ENCODE measurements at places on chromosomes 5 and 9. TPM values are rescaled to one million over a fixed set of nuclear protein-coding genes. Genes with fewer than 3 reads are reported as not detected.

Gene HAPLN1
- 0.22 TPM for total RNA-seq

Gene PGM5
- not detected for total RNA-seq

Gene RNF20
- total RNA-seq = 48.5 TPM

Gene MEIKIN
- not detected for total RNA-seq

Gene PAEP
- not detected for total RNA-seq
